ENCODE measurements at places on chromosomes 13 and 19. TPM values are rescaled to one million over a fixed set of nuclear protein-coding genes. Genes with fewer than 3 reads are reported as not detected.

PINLYP gene
- 0.93 TPM for polyA plus RNA-seq

OR7A5 gene
- polyA plus RNA-seq = not detected

KIR3DL2 gene
- polyA plus RNA-seq = 0.04 TPM

CGB5 gene
- polyA plus RNA-seq = not detected

NLRP5 gene
- not detected for polyA plus RNA-seq

OR7D2 gene
- polyA plus RNA-seq = not detected

LAIR1 gene
- 202 TPM for polyA plus RNA-seq

LILRA1 gene
- 136 TPM for polyA plus RNA-seq

SPACA4 gene
- not detected for polyA plus RNA-seq

ZNF256 gene
- polyA plus RNA-seq = 0.31 TPM

MIA gene
- not detected for polyA plus RNA-seq

RYR1 gene
- polyA plus RNA-seq = 2.1 TPM

MEIOSIN gene
- polyA plus RNA-seq = not detected

IRS2 gene
- 27.1 TPM for polyA plus RNA-seq

LINGO3 gene
- polyA plus RNA-seq = 2.2 TPM

SLC8A2 gene
- polyA plus RNA-seq = not detected

MYO1F gene
- polyA plus RNA-seq = 121 TPM

ZNF234 gene
- 1.0 TPM for polyA plus RNA-seq

PDCD5 gene
- 84.5 TPM for polyA plus RNA-seq

KLK15 gene
- not detected for polyA plus RNA-seq

TMEM221 gene
- polyA plus RNA-seq = not detected

LCP1 gene
- 1,636 TPM for polyA plus RNA-seq

IZUMO2 gene
- polyA plus RNA-seq = not detected

SLITRK5 gene
- polyA plus RNA-seq = not detected

SOX1 gene
- polyA plus RNA-seq = not detected

DCT gene
- polyA plus RNA-seq = not detected

CYP4F2 gene
- polyA plus RNA-seq = not detected

GCDH gene
- 9.6 TPM for polyA plus RNA-seq

UNC13A gene
- polyA plus RNA-seq = not detected
